ENCODE measurements at places on chromosomes 3 and 15. TPM values are rescaled to one million over a fixed set of nuclear protein-coding genes. Genes with fewer than 3 reads are reported as not detected.

DNA sequence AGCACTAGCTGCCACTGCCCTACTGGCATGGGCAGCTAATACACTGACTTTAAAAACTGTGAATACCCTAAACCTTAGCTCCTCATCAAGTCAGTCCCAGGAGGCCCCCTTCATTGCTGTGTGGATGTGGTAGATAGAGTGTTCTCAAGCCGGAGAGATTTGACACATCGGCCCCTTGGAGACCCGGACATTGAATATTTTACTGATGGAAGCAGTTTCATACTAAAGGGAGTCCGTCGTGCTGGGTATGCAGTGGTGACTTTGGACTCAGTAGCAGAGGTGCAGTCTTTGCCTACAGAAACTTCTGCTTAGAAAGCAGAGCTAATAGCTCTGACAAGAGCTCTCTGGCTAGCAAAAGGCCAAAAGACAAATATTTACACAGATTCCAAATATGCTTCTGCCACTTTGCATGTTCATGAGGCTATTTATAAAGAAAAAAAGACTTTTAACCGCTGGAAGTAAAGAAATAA is 17.5 kb downstream of the CCR4 start:
- DNase-seq, result no peak

The RUBCN gene
- 53.9 TPM for total RNA-seq

GRCh38 chr3:100988080-100988479 is 5.1 kb downstream of the ABI3BP start:
- no peak for DNase-seq

GRCh38 chr3:150309557-150309956 is 98.5 kb upstream of the TSC22D2 start:
- DNase-seq, result no peak

The IGSF11 gene
- total RNA-seq, result 0.80 TPM

DNA sequence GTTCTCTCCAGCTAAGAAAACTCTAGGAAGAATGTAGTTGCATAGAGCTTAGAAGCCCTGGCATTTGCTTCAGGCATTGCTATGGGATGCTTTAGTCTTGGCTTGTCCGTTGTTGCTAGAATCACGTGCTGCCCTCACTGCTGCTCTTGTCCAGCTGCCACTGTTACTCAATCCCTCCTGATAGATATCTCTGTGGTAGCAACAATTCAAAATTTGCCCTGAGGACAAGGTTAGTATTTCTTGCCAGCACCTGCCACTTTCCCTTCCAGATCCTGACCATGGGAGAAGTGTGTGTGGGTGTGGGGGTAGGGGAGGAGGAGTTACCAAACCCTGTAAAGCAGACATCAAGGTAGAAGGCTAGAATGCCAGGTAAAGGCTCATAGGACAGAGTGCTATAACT is 113.8 kb downstream of the PPM1L start:
- no peak for DNase-seq

DNA sequence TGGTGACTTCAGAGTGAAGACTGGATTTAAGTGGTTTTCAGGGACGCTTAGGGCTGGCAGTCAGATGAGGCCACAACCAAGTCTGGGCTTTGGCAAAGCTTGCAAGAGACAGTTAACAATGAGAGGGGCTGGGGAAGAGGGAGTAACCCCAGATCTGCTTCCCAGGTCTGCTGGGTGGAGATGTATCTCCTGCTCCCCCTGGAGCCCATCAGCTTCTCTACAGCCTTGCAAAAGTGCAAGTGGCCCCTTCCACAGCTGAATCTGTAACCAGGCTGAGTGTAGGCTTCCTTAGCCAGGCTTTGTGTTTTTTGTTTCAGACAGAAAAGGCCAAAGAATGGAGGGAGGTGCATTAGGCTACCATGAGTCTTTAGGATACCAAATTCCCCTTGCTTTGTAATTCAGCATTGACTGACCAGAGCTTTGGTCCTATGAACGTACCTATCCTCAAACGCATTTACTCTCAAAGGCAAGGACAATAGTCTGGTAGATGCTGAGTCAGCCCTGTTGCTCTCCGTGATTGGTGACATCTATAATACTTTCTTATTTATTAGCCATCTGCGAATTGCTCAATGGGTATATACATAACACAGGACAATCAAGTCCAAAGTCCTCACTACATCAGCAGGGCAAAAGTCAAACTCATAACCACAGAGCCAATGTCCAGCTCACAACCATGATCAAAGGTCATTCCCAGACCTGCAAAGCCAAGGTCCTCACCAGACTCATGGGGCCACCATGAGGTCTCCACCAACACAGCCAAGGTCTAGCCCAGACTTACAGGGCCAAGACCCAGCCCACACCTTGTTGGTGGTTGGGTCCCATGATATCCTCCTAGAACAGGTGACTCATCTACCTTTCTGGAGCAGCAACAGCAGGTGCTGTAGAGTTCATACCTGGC is 17.1 kb downstream of the CCDC13 start:
- peak; percentile 51 for DNase-seq

The VILL gene
- 214 TPM for total RNA-seq

The MCTP2 gene
- 409 TPM for total RNA-seq

DNA sequence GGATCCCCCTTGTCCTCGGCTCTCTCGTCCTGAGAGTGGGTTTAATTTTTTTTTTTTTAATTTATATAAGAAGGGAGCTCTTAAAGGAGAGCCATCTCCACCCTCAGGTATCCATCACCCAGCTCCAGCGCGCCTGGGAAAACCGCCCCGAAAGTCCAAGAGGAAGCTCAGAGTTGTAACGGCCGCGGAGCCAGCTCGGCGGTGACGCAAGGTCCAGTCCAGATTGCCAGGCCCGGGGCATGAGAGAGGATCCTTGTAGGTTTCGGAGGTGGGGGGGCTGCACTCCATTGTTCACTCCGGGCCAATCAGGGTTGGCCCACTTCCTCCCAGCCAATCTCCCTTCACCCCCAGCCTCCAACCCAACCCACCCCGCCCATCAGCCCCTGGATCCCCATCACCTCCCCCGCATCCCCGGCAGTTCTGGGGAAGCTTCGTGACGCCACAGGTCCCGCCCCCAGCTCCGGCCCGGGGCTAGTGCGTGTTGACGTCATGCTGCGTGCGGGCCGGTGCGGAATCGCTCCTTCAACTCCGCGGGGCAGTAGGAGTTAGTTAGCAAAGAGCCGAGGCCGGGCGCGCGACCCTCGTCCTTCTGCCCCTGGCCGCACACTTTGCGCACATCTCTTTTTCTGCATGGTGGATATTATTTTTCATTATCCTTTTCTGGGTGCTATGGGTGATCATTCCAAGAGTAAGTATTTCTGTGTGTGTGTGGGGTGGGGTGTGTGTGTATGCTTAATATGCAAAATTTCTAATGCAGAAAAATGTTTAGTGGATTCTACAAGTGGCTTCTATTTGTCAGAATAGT is at the start of gene ISL2:
ISL2 (plus strand) TSS at position 520 of the 805 bp plus-strand sequence; CDS start at position 631, 111 bp downstream.
- peak; percentile 85 for DNase-seq

DNA sequence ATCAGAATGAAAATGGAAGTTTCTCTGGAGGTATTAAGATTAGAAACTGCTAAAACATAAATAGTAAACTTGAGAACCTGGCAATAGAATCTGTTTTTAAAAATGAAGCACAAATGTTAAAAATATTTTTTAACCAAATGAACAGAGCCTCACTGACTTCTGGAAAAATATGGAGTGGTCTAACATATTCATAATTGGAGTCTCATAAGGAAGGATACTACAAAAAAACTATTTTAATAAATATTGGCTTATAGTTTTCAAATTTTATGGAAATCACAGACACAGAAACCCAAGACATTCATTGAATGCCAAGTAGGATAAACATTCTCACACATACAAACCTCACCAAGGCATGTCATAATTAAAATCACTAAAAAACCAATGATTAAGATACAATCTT is 23.6 kb upstream of the TASOR start:
- no peak for DNase-seq

- no peak for DNase-seq
Observed at GRCh38 chr3:63874769-63875168, 11.1 kb downstream of the ATXN7 start.

DNA sequence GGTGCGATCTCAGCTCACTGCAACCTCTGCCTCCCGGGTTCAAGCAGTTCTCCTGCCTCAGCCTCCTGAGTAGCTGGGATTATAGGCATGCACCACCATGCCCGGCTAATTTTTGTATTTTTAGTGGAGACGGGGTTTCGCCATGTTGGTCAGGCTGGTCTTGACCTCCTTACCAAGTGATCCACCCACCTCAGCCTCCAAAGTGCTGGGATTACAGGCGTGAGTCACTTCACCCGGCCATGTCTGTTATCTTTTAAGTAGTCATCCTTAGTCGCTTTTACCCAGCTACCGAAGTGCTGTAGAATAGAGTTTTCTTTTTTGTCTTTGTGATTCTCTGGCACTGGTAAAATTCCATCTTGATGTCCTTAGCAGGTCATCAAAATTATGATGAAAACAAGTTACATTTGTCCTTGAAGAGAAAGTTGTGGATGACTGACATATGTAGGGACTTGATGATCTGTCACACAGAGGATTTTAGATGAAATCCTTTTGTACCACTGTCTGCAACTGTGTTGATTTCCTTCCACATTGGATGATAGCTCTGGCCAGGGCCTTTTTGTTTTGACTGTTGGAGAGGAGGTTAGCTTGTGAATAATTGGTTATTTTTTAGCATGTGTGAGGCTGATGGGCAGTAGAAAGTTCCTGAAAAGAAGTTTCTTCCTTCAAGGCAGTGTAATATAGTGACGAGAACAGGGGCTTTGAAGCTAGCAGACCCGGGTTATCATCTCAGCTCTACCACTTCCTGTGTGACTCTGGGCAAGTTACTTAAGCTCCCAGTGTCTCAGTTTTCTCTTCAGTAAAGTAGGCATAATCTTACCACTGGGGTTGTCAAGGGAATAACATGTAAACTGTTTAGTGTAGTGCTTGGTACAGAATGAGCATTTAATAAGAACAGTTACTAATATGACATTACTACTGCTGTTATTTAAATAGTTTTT is 18.8 kb downstream of the ATG7 start:
- no peak for DNase-seq

- no peak for DNase-seq
Observed at GRCh38 chr3:125403789-125404188, 28.7 kb upstream of the ZNF148 start.

DNA sequence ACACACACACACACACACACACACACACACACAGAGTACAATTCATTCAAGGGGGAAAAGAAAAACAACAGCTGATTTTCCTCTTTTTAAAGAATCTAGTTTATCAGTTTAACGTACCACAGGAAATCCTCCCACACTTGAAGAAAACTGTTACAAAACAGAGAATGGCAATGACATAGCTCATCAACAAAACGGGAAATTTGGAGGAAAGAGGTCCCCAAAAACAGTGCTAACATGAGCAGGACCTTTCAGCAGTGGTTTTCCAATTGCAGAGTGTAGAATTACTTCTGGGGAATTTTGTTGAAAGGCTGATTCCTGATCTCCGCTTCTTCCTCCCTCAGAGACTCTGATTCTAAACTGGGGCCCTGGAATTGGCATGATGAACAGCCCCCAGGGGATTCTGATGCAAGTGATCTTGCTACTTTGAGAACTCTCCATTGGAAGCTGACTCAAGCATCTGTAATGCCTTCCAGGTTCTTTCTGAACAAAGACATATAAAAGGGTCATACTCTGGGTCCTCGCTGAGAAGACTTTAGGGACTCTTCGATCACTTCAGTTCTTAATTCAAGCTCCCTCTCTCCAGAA is 442.6 kb upstream of the PROK2 start:
- no peak for DNase-seq

The FBXO40 gene
- not detected for total RNA-seq

The DNASE1L3 gene
- total RNA-seq, result 1.9 TPM

DNA sequence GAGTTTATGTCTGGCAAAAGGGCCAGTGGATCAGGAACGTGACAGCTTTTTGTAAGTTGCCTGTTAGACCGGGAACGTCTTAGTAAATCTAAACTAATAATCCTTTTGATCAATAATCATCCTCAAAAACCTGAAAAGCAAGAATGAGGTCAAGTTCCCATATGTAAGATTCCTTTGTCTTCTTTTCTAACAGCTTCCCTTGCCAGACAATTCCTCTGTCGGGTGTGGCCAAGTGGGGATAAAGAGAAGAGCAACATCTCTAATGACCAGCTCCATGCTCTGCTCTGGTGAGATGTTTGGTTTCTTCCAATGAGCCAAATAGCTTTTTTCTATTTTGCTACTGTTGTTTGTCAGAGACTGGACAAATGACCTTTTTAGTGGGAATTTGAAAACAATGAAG is 19.8 kb downstream of the FANCD2OS start:
- no peak for DNase-seq

DNA sequence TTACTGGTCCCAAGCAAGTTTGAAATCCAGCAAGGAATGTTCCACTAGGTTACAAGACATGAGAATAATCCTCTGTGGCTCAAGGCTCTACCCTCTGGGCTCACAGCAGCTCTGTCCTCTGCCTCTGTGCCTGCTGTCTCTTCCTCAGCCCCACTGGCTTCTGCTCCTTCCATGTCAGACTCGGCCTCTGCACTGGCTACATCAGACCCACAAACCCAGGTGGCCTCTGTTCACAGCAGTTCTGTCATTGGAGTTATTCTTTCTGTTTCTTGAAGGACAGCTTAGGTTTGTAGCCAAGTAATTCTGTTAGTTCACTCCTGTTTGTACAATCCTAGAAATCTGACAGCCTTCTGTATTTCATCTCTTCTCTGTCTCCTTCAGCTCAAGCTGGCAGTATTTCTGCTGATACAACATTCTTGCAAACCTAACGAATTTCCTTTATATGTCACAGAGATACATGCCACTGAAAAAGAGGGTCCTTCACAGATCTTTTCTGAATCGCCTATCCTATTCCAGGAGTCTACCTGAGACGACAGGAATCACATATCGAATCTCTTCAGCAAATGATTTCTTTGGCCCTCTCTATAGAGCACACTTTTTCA is 227.8 kb upstream of the PLSCR5 start:
- no peak for DNase-seq

DNA sequence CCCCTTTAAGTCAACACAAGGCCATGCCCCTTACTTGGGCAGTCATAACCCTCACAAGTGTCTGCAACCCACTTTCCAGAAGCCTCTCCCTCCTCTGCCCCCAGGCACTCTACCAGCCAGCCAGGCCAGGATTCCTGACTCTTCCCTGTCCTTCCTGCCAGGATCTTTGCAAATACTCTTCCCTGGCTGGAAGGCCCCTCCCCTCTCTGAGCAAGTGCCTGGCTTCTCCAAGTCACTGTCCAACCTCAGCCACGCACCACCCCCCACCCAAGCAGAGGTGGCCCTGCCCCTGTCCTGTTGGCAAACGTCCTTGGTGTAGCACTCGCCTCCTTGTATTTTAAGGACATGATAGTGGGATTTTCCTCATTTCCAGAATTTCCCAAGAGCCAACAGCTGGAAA is 54.7 kb upstream of the USP3 start:
- DNase-seq, result peak; percentile 26

- DNase-seq, result no peak
Observed at GRCh38 chr15:60557191-60557618, 78.3 kb upstream of the ICE2 start.

The ILDR1 gene
- total RNA-seq, result 13.8 TPM

- DNase-seq, result no peak
Observed at GRCh38 chr3:52483577-52484381, 11.4 kb upstream of the STAB1 start.

GRCh38 chr15:54482251-54482650 is 504.0 kb downstream of the UNC13C start:
- DNase-seq, result no peak

DNA sequence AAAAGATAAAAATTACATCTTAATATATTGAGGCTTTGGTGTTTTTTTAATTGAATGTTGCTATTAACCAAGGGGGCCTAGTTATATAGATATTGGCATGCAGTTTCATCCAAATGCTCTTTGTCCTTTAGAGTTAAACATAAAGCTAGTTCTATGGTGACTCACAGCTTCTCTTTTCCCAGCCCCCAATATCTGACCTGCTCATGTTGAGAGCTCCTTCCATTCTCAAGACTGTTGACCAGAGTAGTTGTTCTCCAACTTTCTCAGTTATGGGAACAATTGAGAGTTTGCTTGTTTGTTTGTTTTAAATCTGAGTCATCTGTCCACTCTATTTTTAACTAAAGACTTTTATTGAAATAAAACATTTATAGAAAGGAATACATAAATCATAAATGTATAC is 15.8 kb upstream of the RARB start:
- no peak for DNase-seq

The MTHFS gene
- 26.9 TPM for total RNA-seq
